Activated CD4-positive, alpha-beta T cell treated with anti-CD3 and anti-CD28 coated beads for 1 hour (primary cell): ENCODE measurements at places on chromosomes 2 and 18.

GRCh38 chr18:25229081-25229480, 122.9 kb downstream of the ZNF521 start:
- DNase-seq = no peak

DNA sequence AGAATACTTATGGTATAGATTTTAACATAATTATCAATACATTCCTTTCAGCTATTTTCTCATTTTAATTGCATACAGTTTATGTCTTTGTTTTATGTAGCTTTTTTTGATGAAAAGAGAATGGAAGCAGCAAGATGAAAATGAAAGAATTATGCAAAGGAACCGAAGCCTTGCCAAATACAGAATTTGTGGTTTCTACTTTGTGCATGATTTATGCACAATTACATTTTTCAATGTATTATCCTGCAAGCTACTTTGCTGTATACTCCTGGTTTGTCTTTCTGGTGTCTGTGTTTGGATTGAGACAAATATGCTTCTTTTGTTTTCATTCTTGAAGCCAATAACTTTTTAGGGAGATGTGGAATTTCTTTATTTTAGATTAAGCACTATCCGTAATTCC, 1642.6 kb upstream of the CELF4 start:
- no peak for DNase-seq

DNA sequence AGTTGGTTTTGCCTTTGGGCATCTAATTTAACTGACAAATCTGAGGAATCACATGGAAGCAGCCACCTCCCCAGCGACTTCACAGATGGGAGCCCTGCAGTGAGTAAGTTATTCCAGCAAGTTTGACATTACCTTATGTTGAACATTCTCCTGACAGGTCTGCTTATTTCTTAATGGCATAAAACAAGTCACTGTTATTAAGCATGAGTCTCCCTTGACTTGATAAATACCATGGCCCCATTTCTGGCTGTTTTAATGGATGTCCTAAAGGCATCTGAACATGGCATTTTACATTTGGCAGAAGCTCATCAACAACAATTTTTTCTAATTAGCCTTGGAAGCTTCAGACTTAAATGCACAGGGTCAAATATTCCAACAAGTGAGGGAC, 92.6 kb upstream of the CREB1 start:
- no peak for DNase-seq

GRCh38 chr2:193966590-193966989, 1690.4 kb upstream of the SLC39A10 start:
- DNase-seq = no peak

- no peak for DNase-seq
These were observed 52.7 kb upstream of the NPAS2 start for GRCh38 chr2:100767224-100767653.

DNA sequence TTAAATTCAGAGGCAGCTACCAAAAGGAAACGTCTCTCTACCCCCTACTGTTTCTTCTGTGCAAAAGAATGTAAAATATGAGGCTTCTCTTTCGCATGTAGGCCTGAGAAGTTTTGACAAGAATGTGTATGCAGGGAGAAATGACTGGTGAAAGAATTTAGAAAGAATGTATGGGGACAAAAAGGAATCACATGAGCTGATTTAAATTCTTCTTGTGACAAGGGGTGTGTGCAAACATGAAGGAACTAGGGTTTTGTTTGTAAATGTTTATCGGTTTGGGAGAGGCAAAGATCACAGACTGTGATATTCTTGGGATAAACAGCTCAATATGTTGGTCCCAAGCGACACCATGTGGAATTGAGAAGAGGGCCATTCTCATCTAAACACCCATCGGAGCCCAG, 345.2 kb upstream of the VRK2 start:
- no peak for DNase-seq

- no peak for DNase-seq
These were observed 1059.7 kb upstream of the ACVR2A start for GRCh38 chr2:146785101-146785500.

DNA sequence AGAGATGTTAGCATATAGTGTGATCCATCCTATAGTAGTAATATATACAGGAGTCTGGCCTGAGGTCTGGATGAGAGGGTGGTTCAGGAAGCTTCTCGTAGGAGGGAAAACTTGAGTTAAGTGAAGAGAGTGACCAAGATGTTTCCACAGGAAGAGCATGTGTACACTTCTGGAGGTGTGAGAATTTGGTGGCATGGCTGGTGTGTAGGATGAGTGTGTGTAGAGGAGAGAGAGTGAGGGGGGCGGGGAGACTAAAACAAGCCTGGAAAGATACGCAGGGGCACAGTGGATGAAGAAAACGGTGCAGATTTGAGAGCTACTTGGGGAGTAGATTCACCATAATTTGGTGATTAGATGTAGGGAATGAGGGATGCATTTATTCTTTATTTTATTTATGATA, 43.5 kb upstream of the CTLA4 start:
- DNase-seq = no peak

DNA sequence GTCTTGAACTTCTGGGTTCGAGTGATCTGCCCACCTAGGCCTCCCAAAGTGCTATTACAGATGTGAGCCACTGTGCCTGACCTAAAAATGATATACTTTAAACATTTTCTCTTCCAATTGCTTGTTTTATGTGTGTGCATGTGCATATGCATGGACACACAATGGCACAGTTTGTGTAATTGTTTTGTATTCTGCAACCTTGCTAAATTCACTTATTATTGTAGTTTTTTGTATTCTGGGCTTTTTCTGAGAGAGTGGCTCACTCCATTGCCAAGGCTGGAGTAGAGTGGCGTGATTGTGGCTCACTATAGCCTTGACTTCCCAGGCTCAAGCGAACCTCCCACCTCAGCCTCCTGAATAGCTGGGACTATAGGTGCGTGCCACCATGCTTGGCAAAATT, 8.1 kb downstream of the HAT1 start:
- DNase-seq = no peak

- no peak for DNase-seq
These were observed 93.1 kb upstream of the FSIP2 start for GRCh38 chr2:185645529-185645928.

DNA sequence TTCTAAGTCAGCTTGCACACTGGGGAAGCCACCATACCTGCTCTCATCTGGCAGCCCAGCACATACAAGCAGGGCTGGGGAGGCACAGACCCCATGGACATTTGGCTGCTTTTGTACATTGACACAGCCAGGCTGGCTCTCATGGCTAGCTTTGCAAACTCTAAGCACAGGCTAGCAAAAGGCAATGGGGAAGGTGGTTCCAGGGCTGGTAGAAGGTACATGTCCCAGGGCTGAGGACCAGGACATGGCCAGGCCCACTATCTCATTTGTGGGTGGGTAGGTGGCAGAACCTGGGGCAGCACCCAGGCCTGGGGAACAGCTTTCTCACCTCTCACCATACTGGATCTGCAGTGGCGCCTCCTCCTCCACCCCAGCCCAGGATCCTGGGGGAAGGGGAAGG, 90.9 kb downstream of the HS1BP3 start:
- no peak for DNase-seq

DNA sequence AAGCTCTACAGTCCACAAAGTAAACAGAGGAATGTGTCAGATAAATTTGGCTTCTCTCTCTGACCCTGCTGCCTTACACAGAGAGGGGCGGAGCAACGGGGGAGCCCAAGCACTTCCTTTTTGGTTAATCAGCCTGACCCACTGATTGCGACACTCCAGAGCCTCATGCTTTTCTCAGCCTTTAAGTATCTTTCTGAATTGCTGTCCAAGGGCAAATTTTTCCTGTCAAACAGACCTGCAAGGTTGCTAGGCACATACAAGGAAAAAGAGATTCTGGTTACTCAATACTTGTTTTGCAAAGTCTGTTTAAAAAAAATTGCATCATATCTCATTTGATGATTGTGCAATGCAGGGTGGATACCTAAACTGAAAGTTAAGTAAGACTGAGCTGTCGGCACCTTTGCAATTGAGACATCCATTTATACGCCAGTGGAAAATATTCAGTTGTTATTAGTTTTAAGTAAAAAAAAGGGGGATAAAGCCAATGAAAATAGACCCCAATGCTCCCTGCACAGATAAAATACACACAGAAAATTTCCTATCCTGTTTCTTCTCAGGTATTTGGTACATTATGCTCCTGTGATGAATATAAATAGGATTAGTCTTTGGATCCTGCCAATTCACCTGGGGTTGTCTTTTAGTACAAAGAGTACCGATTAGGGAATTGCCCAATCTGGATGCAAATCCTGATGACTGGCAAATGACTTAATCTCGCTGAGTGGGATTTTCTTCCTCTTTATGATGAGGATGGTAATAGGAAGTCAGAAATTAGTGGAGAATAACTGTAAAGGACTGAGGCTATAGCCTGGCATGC, 260.2 kb upstream of the TRIB2 start:
- DNase-seq = peak; percentile 24

DNA sequence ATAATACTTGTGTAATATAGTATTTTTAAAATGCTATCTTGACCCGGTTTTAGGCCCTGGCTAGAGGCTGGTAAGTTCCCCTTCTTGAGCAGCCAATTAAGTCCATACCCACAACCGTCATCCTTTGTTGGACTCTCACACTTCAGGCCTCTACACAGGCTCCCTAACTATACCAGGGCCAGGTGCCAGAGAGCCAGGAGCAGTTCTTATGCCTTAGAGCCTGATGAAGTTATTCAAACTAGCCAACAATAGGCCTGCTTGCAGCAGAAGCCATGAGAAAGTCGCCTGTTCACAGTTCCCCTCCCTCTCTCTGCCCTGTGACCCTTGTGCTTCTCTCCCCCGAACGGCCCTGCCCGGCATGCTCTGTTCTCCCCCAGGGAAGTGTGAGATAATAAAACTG, 454.2 kb upstream of the KLHL29 start:
- no peak for DNase-seq

GRCh38 chr18:6106091-6106685, 210.9 kb upstream of the TMEM200C start:
- DNase-seq = no peak

- DNase-seq = no peak
These were observed 295.4 kb upstream of the SPRED2 start for GRCh38 chr2:65727816-65728215.

- no peak for DNase-seq
These were observed 5.6 kb upstream of the ACYP2 start for GRCh38 chr2:54109848-54110247.

- no peak for DNase-seq
These were observed 272.2 kb upstream of the ID2 start for GRCh38 chr2:8409461-8410260.

DNA sequence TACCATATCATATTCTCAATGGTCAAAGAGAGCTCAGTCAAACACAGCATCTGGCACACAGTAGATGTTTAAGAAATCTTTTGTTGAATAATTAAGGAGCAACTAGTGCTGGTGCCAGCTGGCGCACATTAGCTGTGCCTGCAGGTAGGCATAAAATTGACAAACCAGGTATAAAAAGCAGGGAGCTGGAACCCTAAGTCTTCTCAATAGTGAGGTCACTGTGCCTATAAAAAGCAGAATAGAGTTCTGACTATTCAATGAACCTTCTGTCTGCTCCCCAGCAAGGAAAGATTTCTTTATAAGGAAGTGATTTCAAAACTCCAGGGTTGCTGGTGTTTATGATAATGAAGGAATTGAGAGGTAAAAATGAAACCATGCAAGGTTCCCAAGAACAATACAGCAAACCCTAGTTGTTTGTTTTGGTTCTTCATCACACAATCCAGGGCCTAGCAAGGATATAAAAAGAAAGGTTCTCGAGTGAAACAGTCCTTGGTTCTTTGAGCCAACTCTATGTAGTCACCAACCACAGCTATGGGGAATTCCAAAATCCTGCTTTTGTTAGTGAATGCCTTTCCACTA, 76.1 kb downstream of the THADA start:
- DNase-seq = no peak

DNA sequence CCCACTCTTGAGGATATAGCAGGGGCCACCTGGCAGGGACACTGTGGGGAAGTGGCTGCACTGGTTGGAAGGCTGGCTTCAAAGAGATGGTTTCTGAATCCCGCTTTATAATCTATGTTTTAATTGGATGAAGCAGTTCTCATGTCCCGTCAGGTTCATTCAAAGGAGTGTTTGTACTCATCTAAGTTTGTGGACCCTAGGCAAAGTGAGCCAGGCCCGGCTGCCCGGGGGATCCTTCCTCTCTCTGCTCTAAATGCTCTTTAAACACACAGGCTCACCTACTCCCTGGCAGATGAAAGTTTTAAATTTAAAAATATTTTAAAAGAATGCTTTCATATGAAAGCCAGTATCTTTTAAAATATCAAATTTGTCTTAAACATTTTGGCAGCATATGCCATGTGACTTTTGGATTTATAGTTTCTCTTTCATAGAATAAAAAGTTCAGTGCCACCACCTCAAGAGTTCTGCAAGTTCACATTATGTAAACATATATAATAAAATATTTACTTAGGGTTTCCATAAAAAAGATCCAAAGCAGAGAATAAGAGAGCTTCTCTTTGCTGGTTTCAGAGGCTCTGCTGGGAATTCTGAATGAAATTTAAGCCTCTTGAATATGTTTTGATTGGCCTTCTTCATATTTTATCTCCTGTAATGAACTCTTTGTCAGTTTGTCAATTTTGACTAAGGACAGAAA, 143.5 kb upstream of the ALPP start:
- DNase-seq = no peak

DNA sequence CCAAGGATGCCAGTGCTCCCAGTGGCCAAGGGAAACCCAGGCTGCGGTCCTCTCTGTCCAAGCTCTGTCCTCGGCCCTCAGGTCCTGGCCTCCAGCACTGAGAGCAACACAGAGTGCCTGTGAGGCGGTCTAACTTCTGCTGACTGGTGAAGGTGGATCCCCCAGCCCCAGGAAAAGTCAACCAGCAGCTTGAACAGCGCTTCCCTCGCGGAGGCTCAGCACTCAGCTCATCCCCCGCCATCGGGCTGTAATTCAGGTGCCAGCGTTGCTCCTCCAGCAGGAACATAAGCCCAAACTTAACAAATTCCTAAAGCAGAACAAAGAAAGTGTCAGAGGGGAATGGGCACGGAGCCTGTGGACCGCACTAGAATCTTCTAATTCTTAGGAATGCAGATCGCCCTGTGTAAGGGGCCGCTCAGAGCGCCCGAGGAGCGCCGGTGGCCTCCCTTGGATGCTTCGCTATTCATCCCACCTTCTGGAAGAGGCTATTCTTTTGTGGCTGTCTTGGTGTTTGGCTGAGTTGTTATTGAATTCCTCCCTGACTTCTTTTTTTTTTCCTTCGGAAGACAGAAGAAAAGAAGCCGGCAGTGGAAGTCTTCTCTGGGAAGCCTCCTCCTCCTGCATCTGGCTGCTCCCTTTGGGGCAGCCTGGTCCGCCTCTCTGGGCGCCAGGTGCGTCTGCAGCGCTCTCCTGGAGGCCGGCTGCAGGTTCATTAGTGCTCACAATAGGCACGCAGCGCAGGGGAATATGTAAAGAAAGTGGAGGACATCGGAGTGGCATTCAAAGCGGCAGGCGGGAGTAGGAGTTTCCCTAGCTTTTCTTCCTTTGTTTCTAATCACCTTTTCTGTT, 905.6 kb downstream of the TSN start:
- DNase-seq = no peak

GRCh38 chr2:6525475-6525964, 340.2 kb downstream of the CMPK2 start:
- DNase-seq = no peak

- no peak for DNase-seq
These were observed 501.1 kb downstream of the CNTNAP5 start for GRCh38 chr2:124526221-124526620.

- no peak for DNase-seq
These were observed 27.5 kb upstream of the CAB39 start for GRCh38 chr2:230685178-230685577.

GRCh38 chr2:9388950-9389911, 34.1 kb downstream of the ITGB1BP1 start:
- no peak for DNase-seq

- no peak for DNase-seq
These were observed 96.6 kb downstream of the BIRC6 start for GRCh38 chr2:32453242-32454062.
